Activated CD4-positive, CD25-positive, alpha-beta regulatory T cell (primary cell): ENCODE measurements at places on chromosomes 12 and 14.

GRCh38 chr12:95473231-95473883 lies 595 bp upstream of the METAP2 start:
- DNase-seq: no peak

DNA sequence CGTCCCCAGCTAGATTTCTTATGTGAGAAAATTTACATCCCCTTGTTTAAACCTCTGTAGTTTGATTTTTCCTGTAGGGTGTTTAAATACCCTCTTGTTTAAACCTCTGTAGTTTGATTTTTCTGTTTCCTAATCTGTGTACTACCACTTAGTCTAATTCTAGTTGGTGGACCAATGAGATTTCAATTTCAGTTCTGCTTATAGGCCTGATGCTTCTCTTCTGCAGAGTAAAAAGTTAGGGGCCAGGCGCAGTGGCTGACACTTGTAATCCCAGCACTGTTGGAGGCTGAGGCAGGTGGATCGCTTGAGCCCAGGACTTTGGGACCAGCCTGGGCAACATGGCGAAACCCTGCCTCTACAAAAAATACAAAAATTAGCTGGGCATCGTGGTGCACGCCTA lies 11.5 kb downstream of the UBC start:
- no peak for DNase-seq

DNA sequence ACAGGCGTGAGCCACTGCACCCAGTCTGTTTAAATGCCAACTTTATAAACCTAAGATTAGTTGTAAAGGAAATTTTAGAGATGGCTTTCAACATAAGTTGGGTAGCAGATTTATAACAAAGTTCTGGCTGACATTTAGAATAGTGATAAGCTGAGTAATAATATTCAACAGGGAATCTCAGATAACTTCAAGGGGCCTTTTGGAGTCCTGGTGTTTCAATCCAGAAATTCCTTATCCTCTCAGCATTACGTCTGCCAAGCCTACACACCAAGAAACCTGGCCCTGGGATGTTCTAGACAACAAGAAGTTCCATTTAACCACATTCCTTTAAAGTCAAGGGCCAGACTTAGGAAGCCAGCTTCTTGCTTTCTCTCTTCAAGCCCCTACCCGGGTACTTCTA lies 59.5 kb upstream of the DYRK2 start:
- DNase-seq: no peak

- DNase-seq: no peak
These were observed 254.6 kb downstream of the C12orf75 start for GRCh38 chr12:105585107-105585506.

GRCh38 chr14:94051115-94051514 lies 25.0 kb downstream of the OTUB2 start:
- DNase-seq: no peak

GRCh38 chr12:98893126-98893674 lies 248.1 kb downstream of the APAF1 start:
- no peak for DNase-seq

GRCh38 chr14:105182296-105183020 lies 1.3 kb upstream of the NUDT14 start:
- no peak for DNase-seq

DNA sequence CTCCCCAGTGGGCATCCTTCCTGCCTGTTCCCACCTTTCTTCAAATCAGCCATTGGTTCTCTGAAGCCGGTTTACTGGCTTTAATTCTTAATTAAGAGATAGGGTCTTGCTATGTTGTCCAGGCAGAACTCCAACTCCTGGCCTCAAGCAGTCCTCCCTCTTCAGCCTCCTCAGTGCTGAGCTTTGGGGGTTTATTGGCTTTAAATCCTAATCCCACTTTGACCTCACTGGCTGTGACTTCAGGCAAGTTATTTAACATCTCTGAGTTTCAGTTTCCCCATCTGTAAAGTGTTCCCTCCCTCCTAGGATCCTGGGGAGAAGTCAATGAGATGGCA lies 2.1 kb upstream of the TRMT61A start:
- no peak for DNase-seq

- no peak for DNase-seq
These were observed 178.2 kb downstream of the BCL11B start for GRCh38 chr14:99093532-99094517.

- no peak for DNase-seq
These were observed 1.9 kb downstream of the LRRK2 start for GRCh38 chr12:40226705-40227104.

- DNase-seq: no peak
These were observed 93.1 kb upstream of the PKP2 start for GRCh38 chr12:32989705-32990104.

DNA sequence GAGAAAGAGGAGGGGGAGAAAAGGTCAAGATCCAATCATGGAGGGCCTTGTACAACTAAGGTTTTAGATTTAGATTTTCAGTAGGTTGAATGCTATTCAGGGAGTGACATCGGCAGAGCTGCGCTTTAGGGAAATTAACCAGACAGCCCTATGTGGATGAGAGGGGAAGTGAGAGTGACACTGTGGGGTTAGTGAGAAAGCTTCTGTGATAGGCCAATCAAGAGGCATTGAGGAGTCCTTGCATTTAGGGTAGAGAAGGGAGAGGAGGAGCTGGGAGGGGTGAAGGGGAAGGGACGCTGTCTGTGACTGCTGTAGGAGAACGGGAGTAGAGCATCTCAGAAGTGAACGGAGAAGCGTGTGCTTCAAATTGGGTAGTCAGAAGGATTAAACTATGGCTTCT lies 3.4 kb downstream of the HSD17B6 start:
- DNase-seq: no peak

DNA sequence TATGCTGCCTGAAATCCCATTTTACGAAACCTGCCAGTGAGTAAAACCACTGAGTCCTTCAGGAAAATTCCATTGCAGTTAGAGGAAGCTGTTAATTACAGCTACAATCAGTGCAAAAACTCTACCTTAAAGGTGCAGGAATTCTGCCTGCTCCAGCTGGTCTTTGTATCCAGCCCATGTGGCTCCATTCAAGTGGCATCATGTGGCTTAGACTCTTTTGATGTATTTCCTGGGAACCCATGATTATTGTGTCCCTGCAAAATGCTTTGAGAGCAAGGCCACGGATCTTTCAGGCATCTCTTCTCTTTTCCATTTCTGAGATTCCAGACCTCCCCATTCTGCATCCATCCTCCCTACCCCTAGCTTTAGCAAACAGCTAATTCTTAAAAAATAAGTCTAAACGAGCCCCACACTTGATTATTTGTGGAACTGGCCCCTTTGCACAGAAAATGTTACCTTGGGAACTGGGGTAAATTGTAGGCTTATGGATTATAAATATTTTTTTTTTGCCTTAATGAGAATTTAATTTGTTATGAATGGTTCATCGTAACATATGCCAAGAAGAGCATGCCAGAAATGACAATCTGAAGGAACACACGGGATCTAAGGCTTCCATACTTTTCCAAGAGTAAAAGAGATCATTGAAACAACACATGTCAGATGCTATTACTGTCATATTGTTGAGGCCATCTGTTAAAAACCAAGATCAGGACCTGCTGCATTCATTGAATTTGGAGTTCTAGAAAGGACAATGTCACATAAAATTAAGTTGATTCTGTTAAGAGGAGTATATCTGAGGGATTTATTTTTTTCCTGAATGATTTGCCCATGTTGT lies 144.6 kb downstream of the TPH2 start:
- no peak for DNase-seq

DNA sequence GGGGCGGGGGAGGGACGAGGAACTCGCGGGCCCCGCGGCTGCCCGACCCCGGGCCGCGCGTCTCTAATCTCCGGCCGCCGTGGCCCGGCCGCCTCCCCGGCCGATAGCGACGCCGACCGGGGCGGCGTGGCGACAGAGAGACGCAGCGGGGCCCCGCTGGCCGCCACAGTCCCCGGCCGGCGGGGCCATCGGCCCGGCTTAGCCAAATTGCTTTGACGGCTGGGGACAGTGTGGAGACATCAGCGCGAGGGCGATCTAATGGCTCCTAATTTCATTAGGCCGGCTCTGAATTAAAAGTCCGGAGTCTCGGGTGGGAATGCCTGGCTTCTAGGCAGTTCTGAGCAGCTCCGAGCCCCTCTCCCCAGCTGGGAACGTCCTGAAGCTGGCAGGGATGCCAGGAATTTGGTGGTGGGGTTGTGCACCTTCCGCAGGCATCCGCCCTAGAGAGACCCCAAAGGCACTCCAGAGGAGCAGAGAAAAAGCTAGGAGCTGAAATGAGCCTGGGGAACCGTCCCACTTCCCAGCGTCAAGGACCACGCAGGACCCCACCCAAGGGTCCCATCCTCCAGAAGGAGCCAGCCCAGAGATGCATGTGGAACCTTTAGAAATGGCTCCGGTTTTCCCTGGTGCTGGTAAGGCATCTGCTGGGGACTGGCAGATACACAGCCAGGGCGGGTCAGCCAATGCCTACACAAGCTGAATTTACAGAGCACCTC lies 9.6 kb downstream of the TBX5 start:
- DNase-seq: no peak

- DNase-seq: no peak
These were observed 344.8 kb upstream of the USP15 start for GRCh38 chr12:61915420-61915819.

DNA sequence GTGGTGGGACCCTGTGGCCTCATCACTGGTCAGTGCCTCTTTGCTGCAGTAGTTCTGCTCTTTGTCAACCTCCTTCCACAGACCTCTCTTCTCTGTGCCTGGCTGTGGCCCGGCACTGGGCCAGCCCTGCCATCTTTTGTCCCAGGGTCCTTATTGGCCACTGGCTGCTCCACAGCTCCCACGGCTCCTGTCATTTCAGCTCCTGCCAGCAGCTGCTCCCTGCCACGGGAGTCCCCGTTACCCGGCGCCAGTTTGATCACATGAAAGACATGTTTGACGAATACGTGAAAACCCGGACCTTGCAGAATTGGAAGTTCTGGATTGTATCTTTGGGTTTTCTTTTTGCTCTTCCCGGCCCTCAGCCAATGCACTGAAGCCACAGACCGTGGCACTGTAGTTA lies 35.4 kb downstream of the IL31 start:
- no peak for DNase-seq

DNA sequence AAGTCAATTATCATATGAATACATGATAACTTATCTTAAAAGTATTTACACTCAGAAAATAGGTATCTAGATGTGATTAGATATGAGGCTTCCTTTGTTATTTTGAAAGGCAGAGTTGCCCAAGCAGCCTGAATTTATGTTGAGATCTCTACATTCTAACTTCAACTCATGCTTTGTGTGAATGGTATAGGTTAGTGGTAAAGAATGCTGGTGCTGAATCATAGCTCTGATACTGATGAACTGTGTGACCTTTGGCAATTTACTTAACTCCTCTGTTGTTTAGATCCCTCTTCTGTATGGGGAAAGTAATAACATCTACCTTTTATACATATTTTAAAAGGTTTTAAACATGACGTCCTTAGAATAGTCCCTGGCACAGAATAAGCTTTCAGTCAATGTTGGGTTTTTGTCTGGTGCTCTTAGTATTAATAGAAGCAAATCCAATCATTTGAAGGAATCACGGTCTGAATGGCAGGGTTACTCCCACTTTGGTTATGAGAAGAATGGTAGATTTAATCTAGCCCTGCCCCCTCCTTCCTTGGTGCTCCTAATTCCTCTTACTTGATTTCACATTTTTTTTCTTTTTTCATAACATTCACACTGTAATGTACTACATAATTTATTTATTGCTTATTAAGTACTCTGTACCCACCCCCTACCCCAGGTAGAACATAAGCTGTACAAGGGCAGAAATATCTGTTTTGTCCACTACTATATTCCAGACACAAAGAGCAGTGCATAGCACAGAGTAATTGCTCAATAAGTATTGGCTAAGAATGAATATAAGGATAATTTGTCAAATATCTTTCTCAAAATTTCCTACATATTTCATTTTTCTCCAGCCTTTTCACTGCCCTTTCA lies 203.3 kb upstream of the KRR1 start:
- no peak for DNase-seq

DNA sequence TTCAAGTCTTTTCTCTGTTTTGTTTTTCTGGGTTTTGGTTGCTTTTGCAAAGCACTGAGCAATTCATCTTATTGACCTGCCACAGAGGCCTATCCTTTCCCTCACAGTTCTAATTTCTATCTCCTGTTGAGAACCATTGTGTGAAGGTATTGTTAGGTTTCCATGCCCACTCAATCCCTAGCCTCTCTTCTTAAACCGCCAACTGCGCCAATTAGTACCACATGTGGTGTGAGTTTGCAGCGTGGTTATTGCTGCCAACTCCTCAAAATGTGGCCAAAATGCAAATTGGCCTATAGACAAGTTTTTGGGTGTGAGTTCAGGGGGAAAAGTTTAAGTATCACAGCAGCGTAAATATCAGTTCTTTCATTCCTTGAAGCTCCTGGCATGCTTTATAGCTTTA lies 232.6 kb downstream of the FLRT2 start:
- no peak for DNase-seq

DNA sequence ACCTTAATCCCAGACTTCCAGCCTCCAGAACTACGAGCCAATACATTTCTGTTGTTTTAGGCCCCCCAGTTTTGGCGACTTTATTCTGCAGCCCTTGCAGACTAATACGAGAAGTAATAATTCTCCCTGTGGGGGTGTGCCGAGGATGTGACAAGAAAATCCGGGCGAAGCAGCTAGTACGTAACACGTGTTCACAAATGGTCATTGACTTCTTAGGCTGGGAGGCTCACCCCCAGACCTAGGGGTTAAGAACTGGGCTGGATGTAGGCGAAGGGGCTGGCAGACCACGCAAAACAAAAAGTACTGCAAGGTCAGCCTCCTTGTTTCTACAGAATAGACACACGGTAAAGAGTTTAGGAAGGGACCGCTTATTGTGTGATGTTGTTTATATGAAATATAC lies 69.8 kb upstream of the ESRRB start:
- no peak for DNase-seq

DNA sequence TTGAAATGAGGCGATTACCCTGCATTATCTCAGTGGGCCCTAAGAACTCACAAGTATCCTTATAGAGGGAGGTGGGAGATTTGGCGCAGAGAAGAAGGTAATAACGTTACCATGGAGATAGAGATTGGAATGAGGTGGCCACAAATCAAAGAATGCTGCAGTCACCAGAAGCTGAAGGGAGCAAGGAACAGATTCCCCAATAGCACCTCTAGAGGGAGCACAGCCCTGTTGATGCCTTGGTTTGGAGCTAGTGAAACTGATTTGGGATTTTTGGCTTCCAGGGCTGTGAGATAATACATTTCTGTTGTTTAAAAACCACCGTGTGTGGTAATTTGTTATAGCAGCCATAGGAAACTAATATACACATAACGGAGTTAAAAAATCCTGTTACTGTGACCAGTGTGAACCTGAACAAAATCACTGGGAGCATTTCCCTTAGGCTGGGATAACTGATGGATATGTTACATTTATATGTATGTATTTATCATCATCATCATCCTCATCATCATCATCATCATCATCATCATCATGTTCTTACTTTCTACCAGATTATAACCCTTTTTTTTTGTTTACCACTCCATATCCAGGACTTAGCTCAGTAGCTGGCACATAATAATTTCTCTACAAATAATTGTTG lies 100.3 kb downstream of the LIN7A start:
- no peak for DNase-seq

- no peak for DNase-seq
These were observed 3.8 kb downstream of the DGKA start for GRCh38 chr12:55934773-55935172.
